Occipital lobe (tissue), 3 donors: ENCODE measurements at places on chromosomes 3 and 15.

- DNase-seq: no peak
Observed at GRCh38 chr15:66138892-66139590, 114.5 kb downstream of the MEGF11 start.

DNA sequence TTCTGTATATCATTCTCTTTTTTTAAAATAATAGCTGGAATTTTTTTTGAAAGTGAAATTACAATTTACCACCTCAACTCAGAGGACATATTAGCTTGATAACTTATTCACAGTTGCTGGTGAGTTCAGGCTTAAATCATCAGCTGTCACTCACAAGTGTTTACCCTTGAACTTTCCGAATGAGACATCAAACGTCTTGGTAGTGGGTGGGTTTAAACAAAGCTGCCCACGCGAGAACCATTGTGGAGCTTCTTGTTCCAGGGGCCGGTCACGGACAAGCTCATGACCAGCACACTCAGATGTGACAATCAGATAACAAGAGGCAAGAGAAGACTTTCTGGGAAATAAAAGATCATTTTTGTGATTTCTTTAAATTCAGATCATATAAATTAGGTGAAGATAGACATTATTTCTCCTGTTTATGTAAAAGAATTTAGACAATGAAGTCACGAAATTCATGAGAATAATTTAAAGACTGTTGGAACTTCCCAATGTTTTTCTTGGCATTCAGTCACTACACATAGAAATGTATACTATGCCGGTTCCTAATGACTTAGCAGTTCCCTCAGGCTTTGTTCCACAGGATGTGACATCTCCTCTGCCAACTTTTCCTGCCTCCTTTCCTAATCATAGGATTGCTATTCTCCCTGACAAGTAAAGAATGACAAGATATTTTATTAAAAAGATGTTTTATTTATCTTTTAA lies 29.3 kb downstream of the BTD start:
- no peak for DNase-seq

- no peak for DNase-seq
Observed at GRCh38 chr3:180409170-180409569, 192.8 kb upstream of the TTC14 start.

DNA sequence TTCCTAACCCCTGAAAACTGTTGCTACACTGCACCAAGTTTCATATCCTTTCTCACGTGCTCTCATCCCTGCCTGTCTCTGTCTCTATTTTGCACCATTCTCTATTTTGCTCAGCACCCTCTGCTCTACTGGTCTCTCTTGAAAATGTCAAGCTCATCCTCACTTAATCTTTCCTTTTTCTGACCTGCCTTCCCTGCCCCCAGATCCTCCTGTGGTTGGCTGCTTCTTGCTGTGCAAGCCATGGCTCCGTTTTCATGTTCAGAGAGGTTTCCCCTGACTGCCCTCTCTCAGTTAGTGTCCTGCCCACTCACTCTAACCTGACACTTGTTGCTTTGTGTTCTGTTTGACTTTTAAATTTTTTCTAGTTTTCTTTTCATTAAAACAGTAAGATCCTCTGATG lies 6.0 kb downstream of the CCDC174 start:
- DNase-seq: no peak

DNA sequence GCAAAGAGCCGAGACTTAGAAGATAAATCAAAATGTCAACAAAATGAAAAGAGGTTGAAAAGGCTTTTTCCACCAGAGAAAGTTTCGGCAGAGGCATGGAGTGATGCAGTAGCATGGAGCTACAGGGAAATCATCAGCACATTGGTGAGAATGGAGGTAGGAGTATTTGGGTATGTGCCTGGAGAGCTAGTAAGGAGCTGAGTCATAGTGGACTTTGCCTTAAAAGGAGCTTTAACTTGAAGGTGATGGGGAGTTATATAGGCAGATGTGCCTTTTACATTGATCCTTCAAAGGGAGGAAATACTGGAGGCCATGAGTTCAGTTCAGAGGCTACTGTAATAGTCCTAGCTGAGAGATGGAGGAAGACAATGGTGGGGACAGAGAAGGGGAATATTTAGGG lies 44.3 kb downstream of the IL5RA start:
- no peak for DNase-seq

- DNase-seq: no peak
Observed at GRCh38 chr3:59753808-59754450, 704.1 kb upstream of the CFAP20DC start.

DNA sequence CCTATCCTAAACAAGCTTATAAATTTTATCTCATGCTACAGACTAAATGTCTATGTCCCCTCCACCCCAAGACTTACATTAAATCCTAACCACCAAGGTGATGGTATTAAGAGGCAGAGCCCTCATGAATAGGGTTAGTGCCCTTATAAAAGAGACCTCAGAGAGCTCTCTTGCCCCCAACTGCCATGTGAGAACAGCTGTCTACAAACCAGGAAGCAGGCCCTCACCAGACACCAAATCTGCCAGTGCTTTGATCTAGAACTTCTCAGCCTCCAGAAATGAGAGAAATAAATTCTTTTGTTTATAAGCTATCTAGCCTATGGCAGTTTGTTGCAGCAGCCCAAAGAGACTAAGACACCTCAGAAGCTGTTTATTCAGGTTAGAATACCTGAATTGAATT lies 58.5 kb downstream of the TP53BP1 start:
- DNase-seq: no peak
